ENCODE measurements at places on chromosomes 4 and X.

DNA sequence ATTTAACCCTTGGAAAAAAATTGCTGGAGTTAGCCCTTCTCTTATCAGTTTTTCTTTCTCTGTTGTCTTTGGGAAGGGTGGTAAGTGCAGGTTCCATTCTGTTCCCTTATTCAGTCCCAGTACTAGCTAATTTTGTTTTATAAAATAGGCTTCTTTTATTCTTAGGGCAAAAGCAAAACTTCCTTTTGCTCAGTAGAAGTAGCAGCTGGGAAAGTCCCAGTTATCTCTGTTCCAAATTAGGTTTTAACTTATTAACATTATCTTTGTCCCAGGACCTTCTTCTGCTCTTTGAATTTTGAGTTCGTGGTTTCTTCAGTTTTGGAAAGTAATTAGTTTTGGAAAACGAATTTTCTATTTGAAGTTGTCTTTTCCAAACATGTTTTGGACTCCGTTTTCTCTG lies 61.1 kb downstream of the BANK1 start:
- DNase-seq: no peak

DNA sequence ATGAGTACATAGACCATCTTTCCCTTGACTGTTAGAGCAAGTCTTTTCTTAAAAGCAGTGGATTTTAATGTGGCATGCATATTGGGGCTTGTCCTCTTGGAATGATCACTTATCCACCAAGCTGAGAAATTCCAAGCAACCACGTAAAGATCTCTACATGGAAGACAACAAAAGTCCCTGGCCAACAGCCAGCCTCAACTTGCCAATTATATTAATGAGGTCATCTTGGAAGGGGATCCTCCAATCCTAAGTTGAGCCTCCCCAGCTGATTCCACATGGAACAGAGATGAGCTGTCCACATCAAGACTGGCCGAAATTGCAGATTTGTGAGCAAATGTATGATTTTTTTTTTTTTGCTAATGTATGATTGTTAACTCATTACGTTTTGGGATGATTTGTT lies 20.6 kb upstream of the FTHL17 start:
- DNase-seq: no peak

GRCh38 chrX:132956421-132957210 lies 1.8 kb downstream of the HS6ST2 start:
- no peak for DNase-seq

DNA sequence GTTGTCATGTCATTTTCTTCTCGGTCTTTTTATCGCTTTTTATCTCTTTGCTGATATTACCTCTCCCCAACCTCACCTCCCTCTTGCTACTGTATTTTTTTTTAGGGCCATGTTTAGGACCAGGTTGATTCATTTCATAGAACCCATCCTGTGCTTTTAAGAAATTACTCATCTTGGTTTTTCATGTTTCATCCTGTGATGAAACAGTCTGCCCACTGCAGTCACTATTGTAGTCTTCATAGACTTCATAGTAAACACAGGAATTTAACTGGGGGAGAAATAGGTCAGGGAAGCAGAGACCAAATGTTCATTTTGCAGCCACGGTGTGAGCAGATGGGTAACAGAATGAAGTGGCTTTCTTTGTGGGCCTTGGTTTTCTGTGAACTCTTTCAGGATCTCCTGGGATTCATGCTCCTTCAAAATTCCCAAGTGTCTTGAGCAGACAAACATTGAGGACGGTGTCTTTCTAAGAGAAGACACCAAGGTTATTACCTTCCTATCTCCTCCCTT lies 161.8 kb downstream of the NAA11 start:
- DNase-seq: peak; percentile 56

- no peak for DNase-seq
Observed at GRCh38 chrX:110012818-110013485, 10.0 kb downstream of the TMEM164 start.

- DNase-seq: no peak
Observed at GRCh38 chr4:24655971-24656370, 71.6 kb upstream of the DHX15 start.

DNA sequence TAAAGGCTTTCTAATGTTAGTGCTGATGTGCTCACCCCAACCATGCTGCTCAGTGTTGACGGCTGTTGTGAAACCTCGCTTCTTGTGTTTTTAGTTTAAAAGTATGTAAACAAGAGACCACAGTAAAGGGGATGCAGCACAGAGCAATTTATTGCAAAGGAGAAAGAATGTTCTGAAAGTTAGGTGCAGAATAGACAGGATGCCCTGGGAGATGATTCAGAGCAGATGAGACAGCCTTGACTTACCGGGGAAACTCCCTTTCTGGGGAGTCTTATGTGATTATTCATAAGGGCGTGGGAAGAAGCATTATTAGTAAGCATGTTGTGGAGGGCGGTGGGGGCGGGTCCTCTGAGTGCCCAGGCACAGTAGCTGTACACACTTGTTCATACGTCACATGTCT lies 47.7 kb downstream of the EVC start:
- DNase-seq: no peak

DNA sequence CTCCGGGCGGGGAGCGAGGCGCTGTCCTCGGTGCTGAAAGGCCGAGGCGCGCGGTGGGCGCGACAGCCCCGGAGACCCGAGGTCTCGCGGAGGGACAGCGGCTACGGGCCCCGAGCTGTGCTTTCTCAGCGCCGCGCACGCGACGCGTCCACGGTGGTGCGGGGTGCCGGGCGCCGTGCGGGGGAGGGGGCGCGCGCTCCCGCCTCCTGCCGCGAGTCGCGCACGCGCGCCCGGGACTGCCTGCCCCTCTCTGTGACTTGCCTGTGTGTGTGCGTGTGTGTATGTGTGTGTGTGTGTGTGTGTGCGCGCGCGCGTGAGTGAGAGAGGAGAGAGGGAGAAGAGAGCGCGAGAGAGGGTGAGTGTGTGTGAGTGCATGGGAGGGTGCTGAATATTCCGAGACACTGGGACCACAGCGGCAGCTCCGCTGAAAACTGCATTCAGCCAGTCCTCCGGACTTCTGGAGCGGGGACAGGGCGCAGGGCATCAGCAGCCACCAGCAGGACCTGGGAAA lies at the start of gene GRIA2:
GRIA2 (plus strand) TSS at position 358 of the 511 bp plus-strand sequence. CDS start 315 bp downstream, outside the sequence.
- peak; percentile 46 for DNase-seq

- DNase-seq: no peak
Observed at GRCh38 chrX:48890934-48891401, 6.6 kb downstream of the TIMM17B start.

DNA sequence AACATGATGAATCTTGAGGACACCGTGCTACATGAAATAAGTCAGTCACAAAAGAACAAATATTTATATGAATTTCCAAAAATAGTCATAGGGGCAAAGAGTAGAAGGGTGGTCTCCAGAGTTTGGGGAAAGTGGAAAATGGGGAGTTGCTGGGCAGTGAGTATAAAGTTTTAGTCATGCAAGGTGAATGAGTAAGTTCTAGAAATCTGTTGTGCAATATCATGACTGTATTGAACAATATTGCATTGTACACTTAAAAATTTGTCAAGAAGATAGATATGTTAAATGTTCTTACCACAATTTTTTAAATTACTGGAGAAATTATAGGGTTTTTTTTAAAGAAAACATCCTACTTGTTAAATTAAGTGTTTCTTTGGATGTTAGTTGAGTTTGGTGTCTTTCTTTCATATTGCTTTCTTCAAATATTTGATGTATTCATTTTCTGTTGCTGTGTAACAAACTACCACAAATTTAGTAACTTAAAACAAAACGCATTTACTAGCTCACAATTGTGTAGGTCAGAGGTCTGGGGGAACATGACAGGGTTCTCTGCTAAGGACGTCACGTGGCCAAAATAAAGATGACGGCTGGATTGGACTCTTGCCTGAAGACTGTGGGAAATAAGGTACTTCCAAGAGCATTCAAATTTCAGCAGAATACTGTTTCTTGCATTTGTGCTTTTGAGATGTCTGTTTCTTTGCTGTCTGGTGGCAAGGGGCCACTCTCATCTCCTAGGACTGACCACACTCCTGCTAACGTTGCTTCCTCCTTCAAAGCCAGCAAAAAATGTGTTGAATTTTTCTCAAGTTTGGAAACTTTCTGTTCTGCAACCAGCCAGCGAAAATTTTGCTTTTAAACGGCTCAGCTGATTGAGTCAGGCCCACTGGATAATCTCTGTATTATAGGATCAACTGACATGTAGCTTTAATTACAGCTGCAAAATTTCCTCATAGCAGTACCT lies 76.7 kb downstream of the CPEB2 start:
- no peak for DNase-seq

GRCh38 chr4:110106931-110107296 lies 91.5 kb downstream of the ELOVL6 start:
- DNase-seq: no peak

GRCh38 chr4:69707807-69708206 lies 52.6 kb downstream of the SULT1B1 start:
- DNase-seq: no peak

DNA sequence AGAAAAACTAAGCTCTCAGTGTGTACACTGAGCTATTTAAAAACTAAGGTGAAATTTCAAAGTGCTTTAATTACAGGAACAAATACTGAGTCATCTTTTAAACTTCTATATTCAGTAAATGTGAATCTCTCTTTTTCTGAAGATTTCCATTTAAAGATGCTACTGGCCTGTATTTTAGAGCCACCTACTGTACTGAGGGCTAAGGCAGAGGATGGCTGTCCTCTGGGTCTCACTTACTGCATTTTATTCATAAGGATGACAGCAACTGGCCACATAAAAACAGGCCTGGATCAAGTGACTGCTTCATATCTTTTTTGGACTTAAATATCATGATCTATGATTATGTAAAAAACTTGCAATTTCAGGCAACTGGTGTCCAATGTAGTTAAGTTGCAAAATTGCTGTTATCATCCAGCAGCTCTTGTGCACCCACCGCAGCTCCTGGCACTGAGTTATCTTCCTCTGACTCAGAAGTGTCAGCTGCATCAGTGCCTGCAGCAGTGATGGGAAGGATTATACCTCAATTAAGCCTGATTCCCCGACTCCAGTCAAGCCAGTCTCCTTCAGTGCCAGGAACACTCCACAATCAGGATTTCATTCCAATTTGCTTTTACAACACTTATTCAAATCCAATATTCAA lies 1073.7 kb downstream of the PDHA2 start:
- DNase-seq: no peak

GRCh38 chrX:13396924-13397323 lies 77.1 kb upstream of the ATXN3L start:
- DNase-seq: no peak

GRCh38 chr4:124684301-124684700 lies 28.2 kb downstream of the ANKRD50 start:
- DNase-seq: no peak

DNA sequence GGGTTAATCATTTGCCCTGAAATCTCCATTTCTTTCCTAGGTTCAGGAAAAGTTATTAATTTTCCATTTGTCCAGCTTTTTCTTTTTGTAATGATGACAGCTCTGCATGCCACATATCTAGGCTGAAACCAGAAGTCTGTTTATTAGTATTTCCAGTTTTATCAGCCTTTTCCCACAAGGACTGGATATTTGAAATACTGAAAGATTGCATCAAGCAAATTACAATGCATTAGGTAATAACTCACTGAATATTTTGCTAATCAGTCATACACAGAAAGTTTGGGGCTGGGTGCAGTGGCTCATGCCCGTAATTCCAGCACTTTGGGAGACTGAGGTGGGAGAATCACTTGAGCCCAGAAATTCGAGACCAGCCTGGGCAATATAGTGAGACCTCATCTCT lies 21.5 kb downstream of the SLC9A7 start:
- DNase-seq: no peak

GRCh38 chr4:23903859-23904438 lies 14.1 kb upstream of the PPARGC1A start:
- DNase-seq: peak; percentile 28

DNA sequence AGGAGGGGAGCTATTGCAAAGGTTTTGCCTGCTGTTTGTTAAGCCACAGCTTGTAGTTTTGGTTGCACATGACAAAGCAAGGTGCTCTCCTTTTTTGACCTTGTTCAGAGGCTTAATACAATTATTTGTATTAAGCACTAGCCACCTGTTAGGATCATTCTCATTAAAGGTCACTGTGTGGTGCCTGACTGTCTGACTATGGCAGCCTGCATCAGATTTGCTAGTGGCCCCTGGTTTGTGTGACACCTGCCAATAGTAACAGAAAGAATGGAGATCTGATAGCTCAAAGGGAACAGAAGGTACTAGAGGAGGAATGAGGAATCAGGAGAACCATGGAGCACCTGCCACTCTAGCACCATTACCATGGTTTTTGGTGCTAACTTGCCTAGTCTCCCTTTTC lies 102.5 kb downstream of the POLA1 start:
- no peak for DNase-seq

DNA sequence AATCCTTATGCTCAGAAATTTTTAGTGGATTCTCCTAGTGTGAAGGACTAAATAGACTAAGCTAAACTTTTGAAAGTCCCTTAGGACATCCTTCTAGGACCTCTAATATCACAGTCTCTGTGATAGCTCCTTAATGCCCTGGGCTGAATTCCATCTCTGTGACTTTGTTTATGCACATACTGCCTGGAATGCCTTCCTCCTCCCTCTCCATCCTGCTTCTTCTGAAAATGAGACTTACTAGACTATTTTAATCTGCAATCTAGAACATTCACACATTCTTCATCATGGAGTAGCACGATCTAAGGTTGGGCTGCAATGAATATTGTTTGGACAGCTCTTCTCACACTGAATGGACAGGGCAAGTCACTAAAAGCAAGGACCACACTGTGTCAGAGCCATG lies 65.0 kb upstream of the MSX1 start:
- no peak for DNase-seq

DNA sequence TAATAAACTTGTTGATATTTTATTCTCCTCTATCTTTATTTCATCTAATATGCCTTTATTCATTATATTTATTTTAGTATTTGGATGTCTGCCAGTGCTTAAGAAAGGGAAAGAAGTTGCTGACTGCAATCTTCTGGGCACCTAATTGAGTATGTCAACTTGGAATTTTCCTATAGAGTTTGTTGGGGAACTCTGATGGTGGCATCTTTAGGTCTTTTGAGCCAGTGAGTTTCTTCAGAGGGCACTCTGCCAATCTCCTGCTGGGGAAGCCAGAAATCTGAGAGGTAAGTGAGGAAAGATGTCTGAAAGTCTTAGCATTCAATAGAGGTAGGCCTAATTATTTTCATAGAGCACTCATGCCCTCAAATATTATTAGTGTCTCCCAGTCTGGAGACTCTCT lies 475.0 kb downstream of the GABRG1 start:
- DNase-seq: no peak

DNA sequence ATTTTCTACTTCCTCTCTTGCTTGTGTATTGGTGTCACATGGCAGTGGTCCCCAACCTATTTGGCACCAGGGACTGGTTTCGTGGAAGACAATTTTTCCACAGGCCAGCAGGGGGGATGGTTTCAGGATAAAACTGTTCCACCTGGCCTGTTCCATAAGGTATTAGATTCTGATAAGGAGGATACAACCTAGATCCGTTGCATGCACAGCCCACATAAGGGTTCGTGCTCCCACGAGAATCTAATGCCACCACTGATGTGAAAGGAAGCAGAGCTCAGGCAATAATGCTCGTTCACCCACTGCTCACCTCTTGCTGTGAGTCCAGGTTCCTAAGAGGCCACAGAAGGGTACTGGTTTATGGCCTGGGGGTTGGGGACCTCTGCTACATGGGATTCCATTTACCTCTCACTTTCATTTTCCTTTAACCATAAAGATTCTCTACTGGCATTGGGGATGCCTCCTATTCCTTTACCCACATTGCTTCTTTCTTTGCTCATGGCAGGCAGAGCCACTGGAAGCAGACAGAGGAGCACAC lies 38.1 kb downstream of the SEC31A start:
- no peak for DNase-seq

- DNase-seq: no peak
Observed at GRCh38 chr4:92733231-92733630, 429.5 kb downstream of the GRID2 start.

- no peak for DNase-seq
Observed at GRCh38 chr4:77734928-77735327, 84.2 kb downstream of the CNOT6L start.

GRCh38 chr4:107818301-107818910 lies 6.3 kb upstream of the SGMS2 start:
- no peak for DNase-seq
